IgD-negative memory B cell (primary cell): ENCODE measurements at places on chromosomes 1 and 21. TPM values are rescaled to one million over a fixed set of nuclear protein-coding genes. Genes with fewer than 3 reads are reported as not detected.

Gene PDC
- polyA plus RNA-seq, result not detected

Gene RHD
- 0.19 TPM for polyA plus RNA-seq

Gene TNFRSF9
- polyA plus RNA-seq, result not detected

Gene PLA2G2A
- not detected for polyA plus RNA-seq

Gene PERM1
- polyA plus RNA-seq, result not detected

Gene AK2
- 112 TPM for polyA plus RNA-seq

Gene VSIG8
- not detected for polyA plus RNA-seq

Gene DYNLT5
- not detected for polyA plus RNA-seq

Gene SIM2
- polyA plus RNA-seq, result not detected

Gene KANK4
- polyA plus RNA-seq, result not detected

Gene BSND
- not detected for polyA plus RNA-seq

Gene GUCA2B
- polyA plus RNA-seq, result not detected

Gene IFFO2
- 1.5 TPM for polyA plus RNA-seq

Gene KCNE2
- polyA plus RNA-seq, result not detected

Gene C1QTNF12
- 0.88 TPM for polyA plus RNA-seq

Gene SEMA4A
- polyA plus RNA-seq, result 11.0 TPM

Gene KIF14
- 0.16 TPM for polyA plus RNA-seq

Gene WNT4
- not detected for polyA plus RNA-seq

Gene CD2
- polyA plus RNA-seq, result 6.6 TPM

Gene PALMD
- polyA plus RNA-seq, result not detected

Gene KRTAP12-2
- polyA plus RNA-seq, result not detected

Gene GRIK1
- polyA plus RNA-seq, result not detected

Gene MX1
- 128 TPM for polyA plus RNA-seq

Gene TIAM1
- 0.54 TPM for polyA plus RNA-seq

Gene CDKN2C
- polyA plus RNA-seq, result 6.0 TPM

Gene PSEN2
- polyA plus RNA-seq, result 16.1 TPM

Gene CELA3B
- polyA plus RNA-seq, result not detected

Gene OR2L2
- not detected for polyA plus RNA-seq

Gene HCN3
- polyA plus RNA-seq, result 2.3 TPM

Gene SLC44A5
- 2.7 TPM for polyA plus RNA-seq

Gene KCNN3
- 0.88 TPM for polyA plus RNA-seq

Gene LDLRAD1
- polyA plus RNA-seq, result not detected

Gene SPRR2B
- polyA plus RNA-seq, result not detected

Gene TFF3
- polyA plus RNA-seq, result not detected

Gene NDUFV3
- polyA plus RNA-seq, result 17.4 TPM

Gene CFHR1
- not detected for polyA plus RNA-seq

Gene EXTL1
- polyA plus RNA-seq, result not detected

Gene CLCA4
- polyA plus RNA-seq, result 0.16 TPM

Gene RGS2
- polyA plus RNA-seq, result 244 TPM
